ENCODE measurements at places on chromosomes 3 and 15.

DNA sequence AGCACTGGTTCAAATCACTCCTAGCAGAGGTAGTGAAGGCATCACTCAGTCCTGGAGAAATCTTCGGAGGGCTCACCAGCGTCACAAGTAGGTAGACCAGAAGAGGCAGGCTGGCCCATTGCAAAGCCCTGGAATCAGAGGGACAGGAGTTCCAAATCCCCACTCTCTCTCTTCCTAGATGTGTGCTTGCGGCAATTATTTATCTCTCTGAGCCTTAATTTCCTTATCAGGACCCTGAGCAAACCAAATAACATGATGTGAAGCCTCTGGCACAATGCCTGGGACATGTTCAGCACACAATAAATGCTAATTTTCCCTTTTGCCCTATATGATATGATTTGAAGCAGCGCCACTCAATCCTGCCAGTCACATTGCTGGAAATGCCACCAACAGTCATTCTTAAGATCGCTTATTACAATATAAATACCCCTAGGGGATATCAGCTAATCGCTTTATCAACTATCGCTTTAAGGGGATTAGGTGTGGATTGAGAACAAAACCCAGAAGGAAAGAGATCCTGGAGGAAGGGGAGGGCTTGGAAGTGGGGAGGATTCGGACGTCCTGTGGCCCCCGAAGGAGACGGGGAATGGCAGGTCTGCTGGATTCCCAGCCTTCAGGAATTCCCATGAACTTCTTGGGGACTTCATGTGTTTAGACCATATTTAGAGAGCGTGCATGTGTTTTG, 59.5 kb upstream of the TSEN2 start:
- DNase-seq: no peak

GRCh38 chr3:100717637-100718487, 8.6 kb downstream of the TFG start:
- DNase-seq: no peak

DNA sequence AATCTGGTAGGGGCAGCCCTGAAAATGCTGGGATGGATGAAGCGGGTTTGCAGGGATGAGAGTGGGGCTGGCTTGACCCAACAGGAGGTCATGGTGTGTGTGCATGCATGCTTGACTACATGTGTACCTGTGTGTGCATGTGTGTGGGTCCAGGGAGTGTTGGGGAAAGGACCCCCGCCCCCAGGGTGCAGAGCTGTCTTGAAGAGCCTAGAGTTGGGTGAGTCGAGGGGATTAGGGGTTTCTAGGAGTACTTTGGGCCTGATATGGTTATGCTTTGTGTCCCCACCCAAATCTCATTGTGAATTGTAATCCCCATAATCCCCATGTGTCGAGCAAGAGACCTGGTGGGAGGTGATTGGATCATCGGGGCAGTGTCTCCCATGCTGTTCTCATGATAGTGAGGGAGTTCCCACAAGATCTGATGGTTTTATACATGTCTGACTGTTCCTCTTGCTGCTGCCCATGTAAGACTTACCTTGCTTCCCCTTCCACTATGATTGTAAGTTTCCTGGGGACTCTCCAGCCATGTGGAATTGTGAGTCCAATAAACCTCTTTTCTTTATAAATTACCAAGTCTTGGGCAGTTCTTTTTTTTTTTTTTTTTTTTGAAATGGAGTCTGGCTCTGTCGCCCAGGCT, 5.2 kb upstream of the LCTL start:
- no peak for DNase-seq

DNA sequence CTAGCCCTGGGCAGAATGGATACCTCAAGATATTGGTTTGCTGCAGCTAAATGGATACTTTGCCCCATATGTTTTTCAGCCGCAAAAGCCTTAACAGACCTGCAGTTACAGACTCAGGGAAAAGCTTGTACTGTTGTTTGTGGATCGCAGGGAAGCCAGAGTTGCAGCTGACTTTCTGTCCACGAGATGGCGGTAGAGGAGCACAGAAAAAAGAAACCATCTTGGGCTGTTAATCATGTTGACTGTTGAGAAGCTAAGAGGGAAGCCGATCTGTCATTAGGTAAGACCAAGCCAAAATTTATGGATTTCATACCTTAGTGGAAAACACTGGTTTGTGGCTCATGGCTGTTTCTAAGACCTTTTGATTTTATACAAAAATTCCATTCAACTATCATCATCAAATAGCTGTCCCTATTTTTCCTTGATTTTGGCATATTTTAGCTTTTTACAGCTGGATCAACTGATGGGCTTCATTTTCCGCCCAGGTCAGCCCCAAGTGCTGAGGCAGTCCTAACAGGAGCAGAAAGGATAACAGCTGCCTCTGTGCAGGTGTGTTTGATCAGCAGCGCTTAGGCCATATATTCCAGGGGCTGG, 205.7 kb upstream of the ZPLD1 start:
- peak; percentile 60 for DNase-seq

- DNase-seq: no peak
Measured at GRCh38 chr15:74832826-74833225, 6.4 kb downstream of the CPLX3 start.

DNA sequence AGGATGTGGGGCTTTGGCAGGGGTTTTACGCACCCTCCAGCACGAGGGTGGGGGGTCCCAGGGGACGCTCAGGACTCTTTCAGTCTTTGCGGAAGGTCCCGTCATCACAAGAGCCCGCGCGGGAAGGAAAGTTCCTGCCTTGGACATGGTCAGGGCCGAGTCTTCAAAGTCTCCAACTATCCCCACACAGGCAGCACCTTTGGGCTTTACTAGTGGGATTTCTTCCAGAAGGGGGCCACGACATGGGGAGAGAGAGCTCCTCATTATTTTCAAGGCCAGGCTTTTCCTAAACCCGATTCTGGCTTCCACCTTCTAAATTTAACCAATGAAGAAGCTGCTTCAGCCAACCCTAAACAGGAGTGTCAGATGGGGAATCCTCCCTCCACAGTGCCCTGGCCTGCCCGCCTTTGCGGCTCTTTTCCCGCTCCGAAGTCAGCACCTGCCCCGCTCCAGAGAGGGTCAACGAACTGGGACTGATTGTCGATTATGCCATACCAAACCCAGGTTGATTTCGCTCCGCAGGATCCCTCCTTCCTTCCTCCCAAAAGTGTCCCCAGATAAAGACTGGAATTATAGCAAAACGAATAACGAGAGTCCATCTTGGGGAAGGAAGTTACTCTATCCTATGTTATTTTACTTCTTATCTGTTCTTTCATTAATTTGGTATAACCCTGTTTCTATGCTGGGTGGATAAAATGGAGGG, 11.0 kb downstream of the SHOX2 start:
- DNase-seq: no peak

DNA sequence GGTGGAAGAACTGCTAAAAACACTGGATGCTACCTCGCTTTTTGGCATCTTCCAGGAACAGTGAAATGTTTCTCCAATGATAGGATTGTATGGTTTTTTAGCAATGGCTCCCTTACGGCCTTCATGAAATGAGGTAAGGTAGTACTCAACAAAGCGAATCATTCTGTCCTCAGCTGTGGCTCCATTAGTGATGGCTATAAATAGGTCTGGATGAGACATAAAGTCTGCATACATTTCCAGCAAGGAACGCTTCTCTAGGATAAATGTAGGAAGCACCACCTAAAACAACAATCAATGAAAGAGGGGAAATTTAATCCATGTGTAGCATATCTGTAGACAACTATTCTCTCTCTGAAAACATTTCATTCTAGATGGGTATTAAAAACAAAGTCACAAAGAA, 32.4 kb upstream of the SNX4 start:
- no peak for DNase-seq

DNA sequence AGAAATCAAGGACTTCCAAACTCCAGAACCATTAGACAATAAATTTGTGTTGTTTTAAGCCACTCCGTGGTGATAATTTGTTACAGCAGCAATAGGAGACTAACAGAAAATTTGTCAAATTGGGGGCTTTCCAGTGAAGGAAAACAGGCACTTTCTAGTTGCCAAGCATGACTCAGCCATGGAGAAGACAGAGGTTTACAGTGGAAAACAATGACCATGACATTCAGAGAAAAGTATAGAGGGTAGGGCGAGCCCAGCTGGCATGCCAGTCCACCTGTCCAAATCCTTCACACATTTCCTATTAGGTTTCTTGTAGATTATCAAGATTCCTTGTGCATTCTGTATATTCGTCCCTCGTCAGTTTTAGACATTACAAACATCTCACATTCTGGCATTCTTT, 24.9 kb downstream of the SLCO2A1 start:
- DNase-seq: no peak

Data from RWPE1 (cell line).